ENCODE measurements at places on chromosomes 16 and 17.
A peak's percentile ranks its signal among the peaks of the same experiment; 100 is the strongest.

- no peak for DNase-seq
These were observed 9.6 kb upstream of the BRD7 start for GRCh38 chr16:50378417-50378816.

DNA sequence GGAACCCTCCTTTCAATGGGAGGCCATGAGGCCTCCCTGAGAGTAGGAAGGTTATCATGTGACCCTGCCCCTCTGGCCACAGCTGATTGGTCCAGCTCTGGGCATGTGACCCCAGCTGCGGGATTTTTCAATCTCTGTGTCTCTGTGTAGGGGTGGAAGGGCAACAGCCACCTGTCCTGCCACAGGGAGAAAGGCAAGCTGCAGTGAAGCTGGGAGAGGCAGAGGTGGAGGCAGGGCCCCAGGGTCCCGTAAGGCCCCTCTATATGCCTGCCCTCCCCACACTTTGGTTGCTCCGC lies 10.9 kb downstream of the DNAAF8 start:
- no peak for DNase-seq

DNA sequence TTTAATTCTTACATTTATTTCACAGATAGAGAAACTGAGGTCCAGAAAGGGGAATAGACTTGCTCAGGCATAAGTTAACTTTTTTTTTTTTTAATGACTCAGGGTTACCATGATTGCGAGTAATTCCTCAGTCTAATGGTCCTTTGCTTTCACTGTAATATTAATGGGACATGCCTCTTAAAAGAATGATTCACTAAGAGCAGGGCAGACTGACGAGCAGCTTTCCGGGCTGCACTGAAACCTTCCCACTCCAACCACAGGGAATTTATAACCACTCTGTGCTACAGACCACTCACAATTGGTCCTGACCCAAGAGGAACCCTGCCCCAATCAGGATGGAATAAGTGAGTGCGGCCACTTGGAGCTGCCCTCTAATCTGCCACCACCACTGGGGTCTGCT lies 5.7 kb downstream of the HOXB2 start:
- no peak for DNase-seq

DNA sequence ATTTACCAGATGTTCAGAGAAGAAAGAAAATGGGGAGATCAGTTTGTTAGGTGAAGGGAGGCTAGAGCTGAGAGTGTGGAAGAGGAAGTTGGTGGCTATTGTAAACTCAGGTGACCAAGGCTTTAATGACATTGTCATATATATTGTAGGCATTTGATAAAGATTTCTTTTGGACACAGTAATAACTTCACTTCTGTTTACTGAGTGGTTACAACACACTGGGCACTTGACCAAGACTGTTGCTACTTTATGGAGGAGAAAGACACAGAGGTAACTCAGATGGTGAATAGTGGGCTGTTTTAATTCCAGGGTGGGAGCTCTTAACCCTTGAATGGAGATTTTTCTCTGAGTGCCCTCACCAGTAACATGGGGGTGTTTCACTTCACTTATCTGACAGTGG lies 46.0 kb downstream of the TNRC6A start:
- DNase-seq = no peak

DNA sequence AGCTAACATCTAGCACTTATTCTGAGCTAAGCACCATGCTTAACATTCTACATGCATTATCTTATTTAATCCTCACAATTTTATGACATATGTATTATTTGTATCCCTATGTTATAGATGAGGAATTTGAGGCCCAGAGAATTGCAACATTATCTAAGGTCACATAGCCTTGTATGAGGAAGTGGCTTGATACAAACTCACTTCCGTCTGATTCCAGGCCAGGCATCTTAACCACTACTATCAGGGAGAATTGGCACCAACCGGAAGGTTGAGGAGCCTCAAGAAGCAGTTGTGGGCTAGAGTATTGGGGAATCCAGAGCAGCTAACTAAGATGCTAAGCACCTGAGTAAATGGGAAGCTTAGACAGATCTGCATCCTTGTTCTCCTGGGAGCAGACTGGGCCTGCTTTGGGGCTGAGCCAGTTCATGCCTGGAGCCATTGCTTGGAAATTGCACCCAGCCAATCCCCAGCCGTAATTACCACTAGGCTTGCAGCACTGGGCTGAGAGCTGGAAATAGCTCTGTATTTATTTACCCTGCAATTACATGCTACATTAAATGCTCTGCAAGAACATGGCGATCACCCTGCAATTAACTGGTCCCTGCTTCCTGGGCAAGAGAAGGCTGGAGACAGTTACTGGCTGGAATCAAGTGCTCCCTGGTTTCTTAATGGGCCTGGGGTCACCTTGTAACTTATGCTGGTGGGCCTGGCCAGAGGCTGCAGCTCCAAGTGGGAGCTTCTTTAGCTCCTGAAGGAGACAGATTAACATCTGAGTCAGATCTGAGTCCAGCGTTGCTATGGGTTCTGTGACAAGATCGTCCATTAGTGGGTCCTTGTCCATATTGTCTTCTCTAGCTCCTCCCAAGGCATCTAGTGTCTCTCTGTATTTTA lies 273.1 kb upstream of the CCL2 start:
- no peak for DNase-seq

DNA sequence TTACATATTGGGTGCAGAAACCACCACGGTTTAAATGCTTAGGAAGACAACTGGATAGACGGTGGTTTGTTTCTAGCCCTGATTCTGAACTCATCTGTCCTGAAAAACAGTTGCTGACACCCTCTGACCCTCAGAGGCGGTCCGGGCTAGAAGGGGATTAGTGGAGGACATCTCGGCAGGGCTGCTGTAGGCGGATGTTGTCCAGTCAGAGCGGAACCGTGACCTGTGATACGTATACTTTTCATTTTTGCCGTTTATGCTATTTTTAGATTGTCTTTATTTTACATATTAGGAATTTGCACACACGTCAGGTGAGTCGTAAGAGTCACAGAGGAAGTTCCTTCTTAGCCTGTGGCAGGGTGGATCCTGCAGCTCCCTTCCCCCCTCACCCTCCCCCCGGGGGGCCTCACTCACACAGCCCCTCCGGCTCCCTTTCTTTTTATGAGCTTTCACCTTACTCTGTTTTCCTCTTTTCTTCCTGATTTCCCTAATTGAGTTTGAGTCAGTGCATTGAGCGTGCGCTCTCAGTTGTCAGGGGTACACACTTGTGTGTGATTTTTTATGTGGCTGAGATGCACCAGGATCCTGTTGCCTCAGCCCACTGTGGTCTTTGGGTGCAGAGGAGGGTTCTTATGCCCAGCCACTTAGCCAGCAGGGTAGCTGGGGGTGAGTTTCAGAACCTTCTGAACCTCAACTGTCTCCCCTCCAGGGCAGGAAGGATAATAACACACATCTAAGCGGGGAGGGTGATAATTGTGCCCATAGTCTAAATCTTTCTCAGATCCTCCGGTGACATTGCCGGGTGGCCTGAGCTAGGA lies 211.1 kb upstream of the CHMP6 start:
- DNase-seq = no peak

- DNase-seq = no peak
These were observed 66.2 kb downstream of the GOSR1 start for GRCh38 chr17:30543456-30543855.

DNA sequence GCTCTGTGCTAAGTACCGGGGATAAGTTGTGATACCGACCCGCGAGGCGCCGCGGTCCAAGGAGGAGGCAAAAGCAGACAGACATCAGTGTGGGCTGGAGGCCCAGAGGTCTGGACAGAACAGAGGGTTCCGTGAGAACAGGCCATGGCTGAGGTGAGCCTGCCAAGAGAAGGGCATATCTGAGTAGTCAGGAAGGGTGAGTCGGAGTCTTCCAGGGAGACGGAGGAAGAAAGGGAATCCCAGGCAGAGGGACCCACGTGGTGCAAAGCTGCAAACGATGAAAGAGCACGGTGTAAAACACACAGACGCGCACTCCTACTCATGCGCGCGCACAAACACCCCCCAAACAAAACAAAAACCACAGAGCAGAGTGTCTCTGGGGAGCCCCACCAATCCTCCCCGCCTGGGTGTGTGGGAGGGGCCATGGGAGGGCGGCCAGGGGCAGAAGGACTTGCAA lies 18.1 kb downstream of the RHBDL3 start:
- no peak for DNase-seq

DNA sequence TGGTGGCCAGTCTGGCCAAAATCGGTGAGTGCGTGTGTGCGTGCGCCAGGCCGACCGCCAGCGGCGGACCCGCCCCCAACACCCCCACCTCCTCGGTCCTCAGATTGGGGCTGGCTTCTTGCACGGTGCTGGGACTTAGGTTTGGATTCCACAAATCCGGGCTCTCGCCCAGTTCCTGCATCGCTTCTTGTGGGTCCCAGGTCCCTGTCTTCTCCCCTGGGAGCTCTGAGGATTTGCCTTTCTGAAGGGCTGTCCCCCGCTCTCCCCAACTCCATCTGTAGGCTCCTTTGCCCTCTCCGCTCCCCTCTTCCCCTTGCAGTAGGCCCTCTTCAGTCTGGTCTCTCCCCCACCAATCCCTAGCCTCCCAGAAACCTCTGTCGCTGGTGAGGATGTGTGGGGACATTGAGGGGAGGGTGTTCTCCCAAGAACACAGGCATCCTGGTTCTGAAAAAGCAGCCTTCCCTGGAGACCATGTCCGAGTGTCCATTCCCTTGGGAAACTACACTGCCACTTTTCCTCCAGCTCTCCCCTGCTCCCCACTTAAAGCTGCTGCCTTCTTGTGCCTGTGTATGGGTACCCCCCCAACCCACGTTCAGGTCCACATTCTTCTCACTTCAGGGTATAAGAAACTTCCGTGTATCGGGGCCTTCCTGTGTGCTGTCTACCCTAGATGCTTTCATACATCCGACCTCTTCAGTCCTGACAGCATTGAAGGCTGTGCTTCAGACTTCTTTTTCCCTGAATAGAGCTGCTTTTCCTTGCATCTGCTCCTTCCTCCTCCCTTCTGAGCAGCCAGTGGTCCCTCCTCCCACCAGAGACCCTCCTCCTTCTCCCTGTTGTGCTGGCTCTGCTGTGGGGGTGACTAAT lies 632 bp downstream of the SLC9A5 start:
- no peak for DNase-seq

DNA sequence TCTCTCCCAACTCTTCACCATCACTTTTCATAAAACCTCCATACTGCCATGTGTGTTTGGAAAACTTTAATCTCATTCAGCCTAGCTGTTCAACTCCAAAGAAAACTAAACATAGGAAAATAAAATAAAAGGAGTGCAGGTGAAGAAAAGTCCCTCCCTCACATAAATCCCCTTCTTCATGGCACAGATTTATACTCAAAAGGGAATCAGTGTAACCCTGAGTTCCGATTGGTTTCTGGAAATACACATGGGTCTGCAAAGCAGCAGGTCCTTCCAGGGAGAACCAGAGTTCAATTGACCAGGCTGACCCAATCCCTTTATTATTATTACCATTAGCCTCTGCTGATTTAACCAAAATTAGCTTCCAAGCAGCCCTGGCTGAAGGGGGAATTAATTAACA lies 8.9 kb upstream of the HOXB2 start:
- DNase-seq = no peak

DNA sequence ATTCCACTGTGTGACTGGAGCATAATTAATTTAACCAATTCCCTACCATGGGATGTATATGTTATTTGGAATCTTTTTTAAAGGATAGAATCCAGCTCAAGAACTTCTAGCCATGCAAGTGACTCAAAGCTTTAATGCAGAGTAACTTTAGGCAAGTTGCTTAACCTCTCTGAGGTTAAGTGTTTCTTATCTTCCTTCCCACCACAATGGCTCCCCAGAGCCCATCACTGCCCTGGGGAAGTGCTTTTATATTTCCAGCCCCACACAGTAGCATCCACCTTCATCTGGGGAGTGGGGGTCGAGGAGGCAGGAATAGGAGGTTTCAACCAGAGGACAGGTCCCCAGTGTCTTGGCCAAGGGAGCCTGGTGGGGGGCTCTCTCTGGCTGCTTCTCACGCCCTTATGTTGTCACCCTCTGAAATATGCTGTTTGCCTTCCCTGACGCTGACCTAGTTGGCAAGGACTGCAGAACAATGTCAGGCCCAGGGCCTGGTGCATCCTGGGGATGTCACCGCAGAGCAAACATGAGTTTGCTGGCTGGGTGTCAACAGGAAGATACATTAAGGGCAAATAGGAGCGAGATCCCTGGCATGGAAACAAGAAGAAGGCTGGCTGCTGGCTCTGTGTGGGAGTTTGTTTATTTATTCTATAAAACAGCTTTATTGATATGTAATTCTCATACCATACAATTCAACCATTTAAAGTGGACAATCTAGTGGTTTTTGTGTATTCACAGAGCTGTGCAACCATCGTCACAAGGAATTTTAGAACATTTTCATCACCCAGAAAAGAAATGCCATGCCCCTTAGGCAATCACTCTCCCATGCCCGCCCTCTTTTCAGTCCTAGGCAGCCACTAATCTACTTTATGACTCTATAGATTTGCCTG lies 46.6 kb upstream of the WSB1 start:
- DNase-seq = no peak

DNA sequence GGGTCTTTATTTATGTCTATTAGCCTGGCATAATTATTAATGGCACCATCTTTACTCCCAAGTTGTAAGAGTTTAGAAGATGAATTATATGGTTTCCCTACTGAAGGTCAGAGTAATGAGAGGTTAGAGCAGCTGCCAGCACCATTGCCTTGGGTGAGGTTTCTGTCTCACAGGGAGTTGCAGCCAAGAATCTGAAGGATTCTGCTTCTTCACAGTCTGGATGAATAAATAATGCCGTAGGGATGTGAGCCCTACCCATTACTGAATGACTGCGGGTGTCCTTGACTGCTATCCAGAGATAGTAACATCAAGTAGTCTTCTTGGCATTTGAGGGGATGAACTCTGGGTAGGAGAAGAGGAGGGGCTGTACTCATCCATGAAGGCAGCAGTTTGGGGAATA lies 52.8 kb upstream of the SMIM36 start:
- no peak for DNase-seq

- no peak for DNase-seq
These were observed 181.9 kb downstream of the PMP22 start for GRCh38 chr17:15083225-15083624.

DNA sequence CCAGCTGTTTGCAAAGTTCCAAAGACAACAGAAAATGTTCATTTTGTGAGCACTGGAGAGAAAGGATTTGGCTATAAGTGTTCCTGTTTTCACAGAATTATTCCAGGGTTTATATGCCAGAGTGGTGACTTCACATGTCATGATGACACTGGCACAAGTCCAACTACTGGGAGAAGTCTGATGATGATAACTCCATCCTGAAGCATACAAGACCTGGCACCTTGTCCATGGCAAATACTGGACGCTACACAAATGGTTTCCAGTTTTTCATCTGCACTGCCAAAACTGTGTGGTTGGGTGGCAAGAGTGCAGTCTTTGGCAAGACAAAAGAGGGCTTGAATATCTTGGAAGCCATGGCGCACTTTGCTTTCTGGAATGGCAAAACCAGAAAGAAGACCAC lies 385.0 kb downstream of the CDH11 start:
- no peak for DNase-seq

GRCh38 chr17:61775364-61775763 lies 88.0 kb downstream of the BRIP1 start:
- no peak for DNase-seq

DNA sequence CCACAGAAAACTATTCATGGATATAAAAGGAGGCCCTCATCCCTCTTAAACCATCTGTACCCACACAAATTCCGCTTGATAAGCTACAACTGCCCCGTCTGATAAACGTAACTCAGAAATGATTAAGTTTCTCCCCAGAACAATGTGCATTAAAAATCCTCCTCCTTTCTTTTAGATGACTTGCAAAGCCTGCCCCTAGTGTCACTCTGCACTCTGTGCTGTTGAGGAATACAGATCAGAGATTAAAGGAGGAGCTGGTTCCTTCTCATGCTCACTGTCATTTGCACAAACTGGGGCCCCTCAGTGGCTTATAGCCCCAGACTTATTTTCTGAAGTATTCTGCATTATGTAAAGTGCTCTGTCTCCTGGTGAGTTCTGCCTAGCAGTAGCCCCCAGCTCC lies 33.3 kb downstream of the CDRT15 start:
- DNase-seq = peak; percentile 28

Data from CD4-positive, alpha-beta T cell treated with Interleukin-1 beta for 1 hour (primary cell).